Adrenal gland (tissue), 19 donors: ENCODE measurements at places on chromosomes 16 and 17. TPM values are rescaled to one million over a fixed set of nuclear protein-coding genes. Genes with fewer than 3 reads are reported as not detected.

- no peak for DNase-seq
- no peaks in the 10 kb centered on the region for H3K27me3 ChIP-seq
- no peak overlapping the region for H3K4me3 ChIP-seq
- H3K36me3 ChIP-seq, result no peaks in the 10 kb centered on the region
- no peak overlapping the region for H3K27ac ChIP-seq
- H3K4me1 ChIP-seq, result peaks cover 7% of the 10 kb centered on the region
Measured at GRCh38 chr17:80151333-80151732, 4.4 kb upstream of the EIF4A3 start.

DNA sequence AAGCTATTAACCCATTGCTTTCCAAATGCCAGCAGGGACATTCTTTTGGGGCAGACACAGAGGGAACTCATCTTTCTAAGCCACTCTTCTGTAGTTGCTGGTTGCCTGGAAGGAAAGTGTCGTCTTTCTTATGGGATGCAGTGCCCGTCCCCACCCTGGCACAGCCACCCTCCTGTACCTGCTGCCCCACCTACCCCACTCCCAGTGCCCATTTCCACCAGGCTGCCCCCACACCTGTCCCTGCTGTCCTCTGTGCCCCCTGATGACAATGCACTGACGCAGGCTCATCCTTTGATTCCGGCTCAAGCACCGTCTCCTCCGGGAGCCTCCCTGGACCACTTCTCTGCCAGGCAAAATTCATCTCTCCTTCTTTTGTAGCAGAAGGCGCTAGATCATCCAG is 190.4 kb upstream of the CDH5 start:
- no peaks in the 10 kb centered on the region for H3K27me3 ChIP-seq
- H3K4me1 ChIP-seq, result no peaks in the 10 kb centered on the region
- no peak for DNase-seq
- no peaks in the 10 kb centered on the region for H3K36me3 ChIP-seq
- no peak overlapping the region for H3K27ac ChIP-seq

The MGAT5B gene
- 0.32 TPM for total RNA-seq

DNA sequence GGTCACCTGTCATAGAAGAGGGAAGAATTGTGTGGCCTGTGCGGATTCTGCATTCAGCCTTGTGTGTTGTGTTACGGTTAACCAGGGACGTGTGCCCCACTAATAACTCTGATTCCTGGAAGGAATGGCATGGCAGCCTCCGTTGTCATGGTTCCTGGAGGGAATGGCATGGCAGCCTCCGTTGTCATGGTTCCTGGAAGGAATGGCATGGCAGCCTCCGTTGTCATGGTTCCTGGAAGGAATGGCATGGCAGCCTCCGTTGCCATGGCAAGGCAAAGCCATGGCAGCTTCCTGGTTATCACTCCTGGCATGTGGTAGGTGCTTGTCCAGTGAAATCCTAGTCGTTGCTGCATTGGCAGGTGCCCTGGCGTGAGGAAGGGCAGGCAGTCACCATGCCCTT is 8.9 kb downstream of the SPG7 start:
- H3K36me3 ChIP-seq, result no peaks in the 10 kb centered on the region
- H3K27me3 ChIP-seq, result no peaks in the 10 kb centered on the region
- H3K27ac ChIP-seq, result no peak overlapping the region
- DNase-seq, result no peak

The TEX19 gene
- total RNA-seq, result not detected

- no peaks in the 10 kb centered on the region for H3K4me1 ChIP-seq
- no peak overlapping the region for H3K27ac ChIP-seq
- H3K36me3 ChIP-seq, result no peaks in the 10 kb centered on the region
- no peaks in the 10 kb centered on the region for H3K27me3 ChIP-seq
- no peak for DNase-seq
Measured at GRCh38 chr16:86905302-86905701, 327.0 kb downstream of the FOXL1 start.

DNA sequence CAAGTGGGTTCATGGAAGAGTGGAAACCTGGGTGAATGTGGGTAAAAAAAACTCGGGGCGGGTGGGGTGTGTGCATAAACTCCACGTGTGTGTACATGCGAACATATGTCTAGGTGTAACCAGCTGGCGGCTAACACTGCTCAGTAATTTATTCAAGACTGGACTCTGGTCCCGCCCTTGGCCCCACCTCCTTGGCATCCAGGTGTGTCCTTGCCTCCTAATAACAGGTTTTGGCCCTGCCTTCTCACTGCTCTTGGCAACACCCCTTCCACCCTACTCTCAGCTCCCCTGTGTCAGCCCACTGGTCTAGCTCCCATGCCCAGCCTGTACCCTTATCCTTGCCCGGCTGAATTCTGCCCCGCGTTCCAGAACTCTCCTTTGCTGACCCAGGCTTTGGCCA is 8.3 kb downstream of the FLII start:
- peaks cover 14% of the 10 kb centered on the region for H3K4me1 ChIP-seq
- no peaks in the 10 kb centered on the region for H3K27me3 ChIP-seq
- no peak overlapping the region for H3K27ac ChIP-seq
- no peak for DNase-seq
- no peak overlapping the region for H3K4me3 ChIP-seq
- no peaks in the 10 kb centered on the region for H3K36me3 ChIP-seq

GRCh38 chr17:61157246-61157886 is 242.3 kb upstream of the TBX2 start:
- H3K4me1 ChIP-seq, result no peaks in the 10 kb centered on the region
- H3K4me3 ChIP-seq, result no peak overlapping the region
- H3K27me3 ChIP-seq, result no peaks in the 10 kb centered on the region
- peak overlapping the region; percentile 6 for H3K27ac ChIP-seq
- H3K36me3 ChIP-seq, result no peaks in the 10 kb centered on the region

- H3K4me1 ChIP-seq, result peaks cover 26% of the 10 kb centered on the region
- no peak overlapping the region for H3K27ac ChIP-seq
- DNase-seq, result no peak
- no peaks in the 10 kb centered on the region for H3K27me3 ChIP-seq
Measured at GRCh38 chr16:4850211-4850610, 2.9 kb downstream of the UBN1 start.

The CSH1 gene
- total RNA-seq, result not detected

The NME1 gene
- total RNA-seq, result 17.0 TPM

- H3K27me3 ChIP-seq, result no peaks in the 10 kb centered on the region
Measured at GRCh38 chr17:43143201-43143600, 18.0 kb upstream of the BRCA1 start.

GRCh38 chr17:65941356-65941899 is 250.5 kb downstream of the CEP112 start:
- H3K36me3 ChIP-seq, result no peaks in the 10 kb centered on the region
- H3K4me1 ChIP-seq, result no peaks in the 10 kb centered on the region
- DNase-seq, result no peak
- H3K27me3 ChIP-seq, result no peaks in the 10 kb centered on the region
- H3K4me3 ChIP-seq, result no peak overlapping the region

DNA sequence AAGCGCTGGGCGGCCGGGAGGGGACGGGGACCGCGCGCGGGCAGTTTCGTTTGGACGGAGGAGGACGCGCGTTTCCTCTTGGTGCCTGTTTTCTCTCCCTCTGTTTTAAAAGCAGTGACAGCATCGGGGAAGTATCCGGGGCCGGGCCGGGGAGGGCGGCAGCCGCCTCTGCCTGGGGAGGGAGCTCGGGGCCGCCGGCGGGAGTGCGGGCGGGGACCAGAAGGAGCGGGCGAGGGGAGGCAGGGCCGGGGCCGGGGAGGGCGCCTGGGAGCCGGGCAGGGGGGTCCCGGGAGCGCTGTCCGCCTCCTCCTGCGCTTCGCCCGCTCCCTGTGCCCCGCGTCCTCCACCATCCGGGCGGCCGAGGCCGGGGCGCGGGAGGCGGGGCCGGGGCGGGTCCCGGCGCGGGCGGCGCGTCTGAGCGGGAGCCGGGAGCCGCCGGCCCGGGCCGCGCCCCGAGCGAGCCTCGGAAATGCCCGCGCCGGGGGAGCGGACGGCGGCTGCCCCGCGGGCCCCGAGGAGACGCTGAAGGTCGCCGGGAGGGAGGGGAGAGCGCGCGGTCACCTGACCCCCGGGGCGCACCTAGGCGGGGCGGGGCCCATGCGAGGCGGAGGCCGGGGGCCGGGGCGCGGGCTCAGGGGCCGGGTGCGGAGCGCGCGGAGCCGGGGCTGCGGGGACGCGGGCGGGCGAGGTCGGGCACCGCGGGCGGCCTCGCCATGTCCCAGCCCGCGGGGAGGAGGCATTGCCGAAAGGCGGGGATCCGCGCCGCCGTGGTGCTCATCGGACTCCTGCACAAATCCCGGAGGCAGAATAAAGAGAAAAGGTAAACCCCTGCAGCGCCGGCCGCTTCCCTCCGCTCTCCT is 57.3 kb downstream of the RAP1GAP2 start:
- peak; percentile 62 for DNase-seq
- no peaks in the 10 kb centered on the region for H3K36me3 ChIP-seq
- peaks cover 33% of the 10 kb centered on the region for H3K27me3 ChIP-seq
- peaks cover 9% of the 10 kb centered on the region for H3K4me1 ChIP-seq
- no peak overlapping the region for H3K27ac ChIP-seq

DNA sequence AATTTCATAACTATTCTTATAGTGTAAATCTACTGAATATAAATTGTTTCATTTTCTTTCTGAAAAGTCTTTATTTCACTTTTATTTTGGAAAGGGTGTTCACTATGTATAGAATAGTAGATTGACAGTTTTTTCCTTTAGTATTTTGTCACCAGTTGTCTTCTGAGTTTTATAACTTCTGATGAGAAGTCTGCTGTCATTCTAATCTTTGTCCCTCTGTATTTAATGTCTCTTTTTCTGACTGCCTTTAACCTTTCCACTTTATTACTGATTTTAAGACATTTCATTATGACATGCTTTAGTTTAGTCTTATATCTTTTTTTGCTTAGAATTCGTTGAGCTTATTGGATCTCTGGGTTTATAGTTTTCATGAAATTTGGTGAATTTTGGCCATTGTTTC is 166.9 kb downstream of the FTO start:
- no peaks in the 10 kb centered on the region for H3K36me3 ChIP-seq
- peaks cover 6% of the 10 kb centered on the region for H3K4me1 ChIP-seq
- no peak for DNase-seq
- H3K27me3 ChIP-seq, result no peaks in the 10 kb centered on the region
- no peak overlapping the region for H3K27ac ChIP-seq

The MTMR4 gene
- total RNA-seq, result 44.9 TPM

The KRTAP1-5 gene
- total RNA-seq, result not detected

DNA sequence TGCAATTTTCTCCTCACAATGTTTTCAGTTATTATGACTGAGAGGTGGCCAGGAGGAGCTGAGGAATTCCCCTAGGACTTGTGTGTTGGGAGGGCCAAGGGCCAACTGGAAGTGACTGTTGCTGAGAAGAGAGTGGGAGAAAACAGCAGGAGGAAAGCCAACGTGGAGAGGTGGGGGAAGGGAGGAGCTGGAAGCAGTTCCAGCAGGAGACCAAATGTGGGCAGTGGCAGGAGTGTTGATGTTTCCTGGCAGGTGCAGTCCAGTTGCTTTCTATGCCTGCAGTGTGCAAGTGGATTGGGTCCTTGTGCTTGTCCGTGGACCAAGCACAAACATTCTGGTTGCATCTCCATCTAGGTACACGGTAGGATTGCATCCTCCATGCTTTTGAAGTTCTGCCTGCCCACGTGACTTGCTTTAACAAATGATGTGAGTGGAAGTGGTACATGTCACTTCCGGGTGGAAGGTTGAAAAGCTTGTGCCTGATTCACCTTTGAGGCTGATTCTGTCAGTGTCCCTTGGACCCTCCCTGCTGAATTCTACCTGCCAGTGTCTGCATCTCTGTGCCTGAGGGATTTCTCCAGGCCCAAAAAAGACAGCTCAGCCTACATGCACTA is 54.7 kb upstream of the CRHR1 start:
- H3K36me3 ChIP-seq, result no peaks in the 10 kb centered on the region
- H3K27me3 ChIP-seq, result no peaks in the 10 kb centered on the region
- no peaks in the 10 kb centered on the region for H3K4me1 ChIP-seq
- DNase-seq, result no peak

DNA sequence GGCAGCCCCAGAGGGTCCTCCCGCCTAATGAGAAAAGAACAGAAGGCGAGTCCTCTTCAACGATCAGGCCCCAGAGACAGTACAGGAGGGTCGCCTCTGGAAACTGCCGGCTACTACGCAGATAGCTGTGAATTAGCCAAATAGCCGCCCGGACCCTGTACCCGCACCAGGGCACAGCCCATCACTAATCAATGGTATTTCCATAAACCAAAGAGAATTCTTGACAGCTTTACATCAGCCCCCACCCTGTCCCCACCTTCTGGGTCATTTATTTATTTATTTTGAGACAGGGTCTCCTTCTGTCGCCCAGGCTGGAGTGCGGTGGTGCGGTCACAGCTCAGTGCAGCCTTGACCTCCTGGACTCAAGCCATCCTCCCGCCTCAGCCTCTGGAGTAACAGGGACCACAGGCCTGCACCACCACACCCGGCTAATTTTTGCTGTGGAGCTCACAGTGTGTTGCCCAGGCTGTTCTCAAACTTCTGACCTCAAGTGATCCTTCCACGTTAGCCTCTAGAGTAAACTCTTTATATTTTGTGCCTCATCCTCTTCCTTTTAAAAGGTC is 805 bp upstream of the CLCN7 start:
- peaks cover 23% of the 10 kb centered on the region for H3K4me1 ChIP-seq
- no peaks in the 10 kb centered on the region for H3K27me3 ChIP-seq
- no peak for DNase-seq

The VTN gene
- 5.5 TPM for total RNA-seq

The PLXDC1 gene
- total RNA-seq, result 5.0 TPM

GRCh38 chr16:11390573-11391495 is 45.6 kb downstream of the RMI2 start:
- no peak for DNase-seq
- no peaks in the 10 kb centered on the region for H3K27me3 ChIP-seq
- no peak overlapping the region for H3K27ac ChIP-seq

The AANAT gene
- total RNA-seq, result not detected

The NOXO1 gene
- total RNA-seq, result 0.28 TPM

The MFAP4 gene
- total RNA-seq, result 28.9 TPM

The RGS9 gene
- total RNA-seq, result 23.5 TPM

DNA sequence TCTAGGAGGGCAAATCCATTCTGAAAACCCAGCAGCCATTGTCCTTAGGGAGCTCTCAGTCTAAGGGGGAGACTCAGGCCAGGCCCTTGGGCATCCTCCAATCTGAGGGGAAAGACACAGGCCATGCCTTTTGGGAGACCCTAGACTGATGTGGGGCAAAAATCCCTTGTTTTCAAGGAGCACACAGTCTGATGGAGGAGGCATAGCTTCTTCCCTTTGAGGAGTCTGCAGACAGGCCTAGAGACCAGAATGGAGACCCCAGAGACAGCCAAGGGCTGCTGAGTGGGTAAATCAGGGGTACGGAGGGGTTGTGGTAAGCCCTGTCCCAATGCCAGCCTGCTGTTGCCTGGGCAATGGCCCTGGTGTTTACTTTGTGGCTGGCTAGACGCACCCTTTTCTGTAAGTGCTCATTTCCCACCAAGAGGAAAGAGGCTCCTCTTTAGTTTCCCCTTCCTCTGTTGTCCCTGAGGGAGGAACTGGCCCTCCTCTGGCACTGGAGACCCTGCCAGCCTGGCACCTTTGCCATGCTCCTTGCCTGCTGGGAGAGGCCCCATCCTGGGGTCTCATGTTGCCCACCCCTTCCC is 19.3 kb downstream of the ARHGAP23 start:
- no peak overlapping the region for H3K4me3 ChIP-seq
- DNase-seq, result no peak
- no peaks in the 10 kb centered on the region for H3K36me3 ChIP-seq
- peaks cover 43% of the 10 kb centered on the region for H3K4me1 ChIP-seq

The FGF11 gene
- total RNA-seq, result 31.2 TPM
